ENCODE measurements at places on chromosomes 11 and 22.
A peak's percentile ranks its signal among the peaks of the same experiment; 100 is the strongest.

DNA sequence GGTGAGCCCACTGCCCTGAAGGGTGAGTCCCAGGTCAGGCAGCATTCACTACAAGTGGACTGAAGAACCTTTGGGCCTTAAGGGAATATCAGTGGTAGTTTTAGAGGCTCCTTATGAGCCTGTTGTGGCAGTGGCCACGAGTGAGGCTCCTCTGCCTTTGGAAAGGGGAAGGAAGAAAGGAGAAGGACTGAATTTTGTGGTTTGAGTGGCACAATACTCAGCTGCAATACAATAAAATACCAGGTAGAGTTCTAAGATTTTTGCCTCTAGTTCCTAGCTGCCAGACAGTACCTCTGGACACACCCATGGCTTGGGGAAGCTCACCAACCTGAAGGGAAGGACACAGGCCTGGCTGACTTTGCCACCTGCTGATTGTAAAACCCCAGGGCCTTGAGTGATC is 260.9 kb downstream of the DYNC2H1 start:
- no peak for DNase-seq

- no peak for DNase-seq
Observed at GRCh38 chr11:9799886-9800285, 136.0 kb downstream of the SWAP70 start.

DNA sequence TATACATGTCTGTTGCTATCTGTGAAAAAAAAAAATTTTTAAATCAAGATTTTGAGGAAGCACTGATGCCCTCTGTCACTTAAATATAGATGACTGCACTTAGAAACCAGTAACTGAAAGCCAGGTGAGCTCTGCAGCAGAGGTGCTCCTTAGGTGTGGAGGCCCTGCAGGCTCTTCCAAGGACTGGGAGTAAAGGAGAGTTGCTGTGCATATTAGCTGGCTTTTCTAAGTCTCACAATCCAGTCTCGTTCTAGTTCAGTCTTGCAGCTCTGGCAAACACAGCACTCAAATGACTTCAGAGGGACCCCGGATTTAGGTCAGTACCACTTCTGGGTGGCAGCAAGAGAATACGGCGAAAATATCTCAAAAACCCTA is 61.0 kb downstream of the LARGE2 start:
- DNase-seq: no peak

GRCh38 chr22:46421267-46421666 is 85.8 kb downstream of the TRMU start:
- DNase-seq: no peak

- no peak for DNase-seq
Observed at GRCh38 chr11:106397787-106398501, 320.5 kb downstream of the AASDHPPT start.

GRCh38 chr11:62804310-62805075 is 747 bp downstream of the NXF1 start:
- DNase-seq: no peak

DNA sequence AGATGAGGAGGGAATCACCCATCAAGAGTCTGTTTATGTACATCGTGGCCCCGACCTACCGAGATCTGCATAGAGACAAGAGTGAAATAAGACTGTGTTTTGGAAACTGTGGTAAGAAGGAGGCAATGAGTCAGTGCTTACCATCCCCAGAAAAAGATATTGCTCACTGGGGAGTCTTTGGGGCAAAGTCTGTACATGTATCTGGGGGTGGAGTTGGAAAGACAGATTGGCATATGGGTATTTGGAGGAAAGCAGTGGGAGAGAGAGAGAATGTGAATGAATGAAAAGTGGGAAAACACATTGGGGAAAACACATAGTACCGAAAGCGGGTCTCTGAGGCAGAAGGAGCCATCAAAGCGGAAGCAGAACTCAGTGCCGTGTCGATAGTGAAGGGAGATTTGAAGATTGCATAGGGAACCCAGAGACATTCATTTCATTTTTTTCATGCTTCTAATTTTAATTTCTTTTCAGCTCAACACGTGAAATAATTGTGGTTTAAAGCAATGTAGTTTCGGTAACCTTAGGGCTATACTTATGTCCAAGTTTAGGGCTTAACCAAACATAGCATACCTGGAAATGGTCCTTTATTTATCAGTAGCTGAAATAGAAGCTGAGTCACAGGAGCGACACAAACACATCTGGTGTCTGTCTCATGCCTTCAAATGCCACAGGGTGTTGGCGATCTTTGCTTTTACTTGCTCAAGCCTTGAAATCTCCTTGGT is 98.6 kb upstream of the CD44 start:
- no peak for DNase-seq

- DNase-seq: no peak
Observed at GRCh38 chr11:35088676-35089075, 50.3 kb upstream of the CD44 start.

GRCh38 chr11:132220474-132220873 is 850.1 kb downstream of the NTM start:
- no peak for DNase-seq

GRCh38 chr11:116176484-116177005 is 596.2 kb downstream of the BUD13 start:
- peak; percentile 74 for DNase-seq

- DNase-seq: no peak
Observed at GRCh38 chr22:17257121-17258001, 38.1 kb upstream of the ADA2 start.

DNA sequence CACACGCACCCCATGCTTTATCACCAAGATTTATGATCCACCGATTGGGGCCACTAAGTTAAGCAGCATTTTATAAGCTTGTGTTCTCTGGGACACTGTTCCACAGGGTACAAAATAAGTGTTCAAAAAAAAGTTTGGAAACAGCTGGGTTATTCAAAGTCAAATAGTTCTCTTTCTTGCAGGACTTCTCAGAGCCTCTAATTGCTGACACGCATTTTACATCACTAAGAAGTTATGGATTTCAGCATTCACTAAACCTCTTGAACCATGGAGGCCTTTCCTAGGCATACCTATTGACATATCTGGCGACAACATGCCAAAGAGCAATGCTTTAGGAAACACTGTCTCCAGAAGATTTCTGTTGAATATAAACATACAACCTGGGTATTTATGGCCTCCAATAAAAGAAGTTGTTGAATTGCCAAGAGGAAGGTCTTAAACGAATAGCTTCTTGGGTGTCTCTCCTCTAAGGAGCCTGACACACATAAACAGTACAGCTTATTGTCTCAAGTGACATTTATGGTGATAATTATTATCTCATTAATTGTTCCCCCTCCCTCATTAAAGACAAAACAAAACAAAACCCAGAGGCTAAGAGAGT is 147.1 kb upstream of the ARHGAP20 start:
- DNase-seq: no peak

GRCh38 chr22:24335496-24335895 is 64.9 kb downstream of the SPECC1L start:
- DNase-seq: no peak

DNA sequence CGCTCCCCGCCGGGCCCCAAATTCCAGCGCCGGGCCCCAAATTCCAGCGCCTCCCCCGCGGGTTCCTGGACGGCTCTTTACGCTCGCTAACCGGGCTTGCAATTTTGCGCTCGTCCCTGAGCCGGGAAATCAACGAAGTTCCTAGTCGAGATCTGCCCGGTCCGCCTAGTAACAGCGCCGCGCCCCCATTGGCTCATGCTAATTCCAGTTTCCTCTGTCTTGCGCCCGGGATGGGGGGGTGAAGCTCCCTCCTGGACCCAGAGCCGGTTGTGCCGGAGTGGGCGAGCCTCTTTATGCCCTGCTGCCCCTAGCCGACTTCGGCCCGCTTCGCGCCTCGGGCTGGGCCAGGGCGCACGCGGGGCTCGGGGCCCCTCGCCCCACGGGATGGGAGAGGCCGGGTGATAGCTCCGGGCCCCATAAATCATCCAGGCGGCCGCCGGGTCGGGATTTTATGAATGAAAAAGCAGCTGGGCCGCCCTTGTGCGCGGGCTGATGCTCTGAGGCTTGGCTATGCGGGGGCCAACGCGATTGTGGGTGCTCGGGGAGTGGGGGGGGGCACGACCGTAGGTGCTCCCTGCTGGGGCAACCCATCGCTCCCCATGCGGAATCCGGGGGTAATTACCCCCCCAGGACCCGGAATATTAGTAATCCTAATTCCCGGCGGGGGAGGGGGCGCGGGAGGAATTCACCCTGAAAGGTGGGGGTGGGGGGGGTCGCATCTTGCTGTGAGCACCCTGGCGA is 1.8 kb upstream of the CCND1 start:
- DNase-seq: peak; percentile 96

GRCh38 chr11:103525069-103525468 is 415.8 kb downstream of the DYNC2H1 start:
- no peak for DNase-seq

- DNase-seq: no peak
Observed at GRCh38 chr11:117906710-117907109, 22.5 kb downstream of the TMPRSS13 start.

DNA sequence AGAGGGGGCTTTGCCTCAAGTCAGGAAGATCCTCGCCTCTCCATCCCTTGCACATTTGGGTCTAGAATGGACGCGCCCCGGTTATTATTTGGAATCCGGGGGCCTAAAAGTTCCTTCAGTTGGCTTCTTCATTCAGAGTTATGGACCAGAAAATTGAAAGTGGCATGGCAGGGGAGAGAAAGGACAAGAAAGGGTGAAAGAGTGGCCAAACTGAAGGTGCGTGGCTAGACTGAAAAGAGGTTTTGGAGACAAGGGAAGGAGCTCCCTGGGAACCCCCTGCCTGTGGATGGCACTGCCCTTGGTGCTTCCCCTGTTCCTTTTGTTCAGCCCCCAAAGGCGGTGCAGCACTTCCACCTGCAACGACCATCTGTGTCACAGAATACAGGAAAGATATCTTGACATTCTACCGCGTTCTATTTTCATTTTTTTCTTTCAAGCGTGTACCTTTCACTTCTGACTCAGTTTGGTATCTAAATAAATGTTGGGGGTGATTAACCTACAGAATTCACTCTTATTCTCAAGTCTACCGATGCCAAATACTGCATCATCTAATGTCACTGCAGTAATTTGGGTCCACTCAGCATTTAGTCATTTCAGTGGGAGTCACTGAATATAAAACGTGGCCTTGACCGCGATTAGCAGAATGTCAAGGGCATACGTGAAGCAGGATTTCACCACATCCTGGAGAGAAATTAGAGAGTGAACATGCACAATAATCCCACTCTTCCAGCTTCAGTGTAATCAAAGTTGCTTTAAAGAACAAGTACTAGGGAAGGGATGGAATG is 88.1 kb upstream of the ARHGAP32 start:
- DNase-seq: no peak

DNA sequence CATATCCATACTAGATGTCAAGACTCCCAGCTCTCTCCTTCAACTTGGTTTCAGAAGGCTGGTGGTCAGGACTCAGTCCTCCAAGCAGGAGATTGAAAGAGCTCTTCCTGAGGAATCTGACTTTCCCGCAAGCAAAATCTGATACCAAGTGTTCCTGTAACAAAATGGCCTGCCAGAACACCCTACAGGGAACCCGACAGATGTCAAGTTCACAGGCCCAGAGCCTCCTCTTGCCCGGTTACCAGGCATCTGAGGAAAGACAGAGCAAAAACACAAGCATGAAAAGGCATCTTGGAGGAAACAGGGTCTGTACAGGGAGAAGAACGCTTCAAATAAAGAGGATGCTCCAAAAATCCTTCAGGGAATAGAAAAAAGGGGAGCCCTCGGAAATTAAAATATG is 8.7 kb upstream of the KCNJ5 start:
- peak; percentile 44 for DNase-seq

- no peak for DNase-seq
Observed at GRCh38 chr11:72308226-72309073, 64.5 kb upstream of the PHOX2A start.

- DNase-seq: no peak
Observed at GRCh38 chr22:30348404-30348803, 8.3 kb downstream of the SF3A1 start.

DNA sequence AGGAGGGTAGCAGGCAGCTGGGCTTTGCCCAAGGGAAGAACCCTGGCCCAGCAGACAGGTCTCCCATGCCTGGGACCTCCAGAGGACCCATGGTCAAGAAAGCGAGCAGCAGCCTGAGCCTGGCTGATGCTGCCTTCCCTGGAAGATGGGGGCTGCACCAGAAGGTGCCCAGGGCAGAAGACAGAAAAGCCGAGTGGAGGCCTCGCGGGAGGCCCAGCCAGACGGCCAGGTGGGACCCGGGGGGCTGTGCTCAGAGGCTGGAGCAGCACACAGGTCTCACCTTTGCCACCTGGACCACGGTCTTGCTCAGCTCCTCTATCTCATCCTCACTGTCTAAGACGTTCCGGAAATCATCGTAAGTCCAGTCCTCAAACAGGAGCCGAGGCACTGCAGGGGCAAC is 10.9 kb downstream of the CHID1 start:
- no peak for DNase-seq

DNA sequence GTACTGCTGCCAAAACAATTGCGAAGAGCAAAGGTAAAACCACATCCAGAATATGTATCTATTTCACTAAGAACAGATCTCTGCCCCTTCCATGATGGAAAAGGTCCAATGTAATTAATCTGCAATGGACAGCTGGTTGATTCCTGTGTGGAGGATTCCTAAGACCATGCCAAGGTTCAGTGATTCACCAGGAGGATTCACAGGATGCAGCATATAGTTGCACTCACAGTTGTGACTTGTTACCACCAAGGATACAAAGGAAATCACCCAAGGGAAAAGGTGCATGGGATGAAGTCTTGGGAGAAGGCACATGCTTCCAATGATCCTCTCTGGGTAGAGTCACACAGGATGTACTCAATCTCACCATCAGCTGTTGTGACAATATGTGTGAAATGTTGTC is 35.1 kb upstream of the CUL5 start:
- no peak for DNase-seq

- DNase-seq: no peak
Observed at GRCh38 chr11:44017443-44018126, 30.2 kb upstream of the ACCSL start.

DNA sequence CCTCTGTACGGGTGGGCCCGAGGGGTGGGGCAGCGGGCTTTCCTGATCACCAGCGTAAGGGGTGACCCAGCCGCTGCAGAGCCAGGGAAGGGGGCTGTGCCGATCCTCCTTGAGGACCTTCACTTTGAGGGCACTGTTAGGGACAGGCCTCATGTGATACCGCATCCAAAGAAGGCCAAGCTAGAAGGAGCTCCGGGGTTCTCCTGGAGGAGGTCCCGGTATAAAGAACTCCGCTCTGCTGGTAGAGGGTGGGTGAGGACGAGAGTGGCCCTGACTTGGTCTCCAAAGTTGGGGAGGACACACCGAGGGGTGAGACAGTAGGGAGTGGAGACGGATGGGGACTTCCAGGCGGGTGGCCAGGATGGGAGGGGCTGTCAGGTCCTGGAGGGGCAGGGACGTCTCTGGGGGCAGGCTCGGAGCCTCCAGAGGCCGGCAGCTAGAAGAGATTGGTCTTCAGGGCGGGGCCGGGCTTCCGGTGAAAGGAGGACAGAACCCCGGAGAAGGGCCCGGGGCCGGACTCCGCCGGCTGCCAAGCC is 4.6 kb downstream of the PHOX2A start:
- no peak for DNase-seq

DNA sequence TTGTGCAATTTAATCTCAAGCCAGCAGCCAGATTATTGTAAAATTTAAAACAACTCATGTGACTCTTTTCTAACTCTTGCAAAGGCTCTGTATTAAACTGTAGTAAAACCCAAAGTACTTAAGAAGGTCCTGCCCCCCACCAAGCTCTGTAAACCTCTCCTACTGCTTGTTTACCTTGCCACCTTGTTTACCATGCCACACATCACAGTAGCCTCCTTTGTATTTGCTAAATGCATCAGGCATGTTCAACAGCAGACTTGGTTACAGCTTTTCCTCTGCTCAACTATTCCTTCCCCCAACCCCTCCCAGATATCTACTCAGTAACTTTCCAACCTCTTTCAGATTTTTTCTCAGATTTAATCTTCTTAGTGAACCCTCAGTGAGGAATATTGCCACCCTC is 861.6 kb downstream of the METTL15 start:
- DNase-seq: no peak

GRCh38 chr22:47086596-47087248 is 324.3 kb downstream of the TBC1D22A start:
- no peak for DNase-seq
